ACHN (cell line): ENCODE measurements at places on chromosomes 7 and 10.

DNA sequence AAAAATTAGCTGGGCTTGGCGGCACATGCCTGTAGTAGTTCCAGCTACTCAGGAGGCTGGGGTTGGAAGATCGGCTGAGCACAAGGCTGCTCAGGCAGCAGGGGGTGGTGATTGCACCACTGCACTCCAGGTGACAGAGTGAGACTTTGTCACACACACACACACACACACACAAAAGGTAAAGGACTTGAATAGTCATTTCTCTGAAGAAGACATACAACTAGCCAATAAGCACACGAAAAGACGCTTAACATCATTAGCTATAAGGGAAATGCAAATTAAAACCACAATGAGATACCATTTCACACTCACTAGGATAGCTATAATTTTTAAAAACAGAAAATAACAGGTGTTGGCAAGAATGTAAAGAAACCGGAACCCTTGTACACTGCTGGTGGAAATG lies 48.6 kb downstream of the HIP1 start:
- no peak for DNase-seq

DNA sequence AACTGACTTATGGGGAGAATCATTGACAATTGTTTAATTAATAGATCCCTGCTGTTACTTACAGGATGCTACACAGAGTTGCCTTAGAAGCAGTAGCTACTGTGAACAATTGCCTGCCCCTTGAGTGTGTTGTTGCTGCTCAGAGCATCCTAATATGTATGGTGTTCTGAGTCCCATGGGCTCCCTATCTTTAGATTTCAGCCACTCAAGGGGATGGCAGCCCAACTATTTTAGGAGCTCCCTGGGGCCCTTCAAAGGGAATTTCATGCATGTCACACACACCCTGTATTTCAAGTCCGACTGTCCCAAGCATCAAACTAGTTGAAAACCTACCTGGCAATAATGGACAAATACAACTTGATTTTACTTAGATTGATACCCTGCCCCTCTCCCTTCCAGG lies 111.2 kb downstream of the NOC3L start:
- DNase-seq = no peak

- no peak for DNase-seq
These were observed 23.4 kb downstream of the SMURF1 start for GRCh38 chr7:99120501-99120900.

- DNase-seq = no peak
These were observed 26.4 kb upstream of the HSPA12A start for GRCh38 chr10:116768786-116769185.

GRCh38 chr7:66537380-66537779 lies 91.3 kb upstream of the KCTD7 start:
- DNase-seq = no peak

- no peak for DNase-seq
These were observed 688 bp upstream of the ABCB4 start for GRCh38 chr7:87476179-87476557.

DNA sequence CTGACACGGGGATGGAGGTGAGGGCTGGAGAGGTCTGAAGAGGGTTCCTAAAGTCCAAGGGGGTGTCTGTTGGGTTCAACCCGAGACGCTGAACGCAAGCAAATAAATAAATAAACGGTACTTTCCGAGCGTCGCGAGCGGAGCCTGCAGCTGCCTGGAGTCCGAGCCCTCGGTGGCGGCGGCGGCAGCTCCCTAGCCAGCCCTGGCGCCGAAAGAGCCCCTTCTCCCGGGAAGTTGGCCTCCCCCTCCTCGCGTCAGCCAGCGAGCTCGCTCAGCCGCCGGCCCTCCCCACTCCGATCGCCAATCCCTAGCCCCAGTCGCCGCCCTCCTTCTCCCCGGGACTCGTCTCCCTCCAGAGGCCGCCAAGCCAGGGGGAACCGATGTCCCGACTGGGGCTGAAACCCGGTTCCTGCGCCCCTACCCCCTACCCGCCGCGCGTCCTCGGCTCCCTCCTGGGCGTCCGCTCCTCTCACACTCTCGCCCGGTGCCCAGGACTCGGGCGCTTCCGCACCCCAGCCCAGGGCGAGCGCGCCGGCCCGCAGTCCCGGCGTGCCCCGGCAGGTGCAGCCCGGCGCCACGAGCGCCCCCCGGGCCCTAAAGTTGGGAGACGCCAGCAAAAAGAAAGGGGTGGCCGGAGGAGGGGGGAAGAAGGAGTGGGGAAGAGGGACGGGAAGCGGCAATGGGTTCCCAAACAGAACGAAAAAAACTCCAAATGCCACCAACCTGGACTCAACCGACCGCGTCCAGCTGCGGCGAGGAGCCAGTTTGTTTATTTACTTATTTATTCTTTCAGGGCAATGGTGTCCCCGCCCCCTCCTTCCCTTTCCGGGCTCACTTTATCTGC lies at the start of gene GFRA1:
GFRA1 (minus strand) TSS at position 767 of the 844 bp plus-strand sequence. CDS start 1,177 bp downstream, outside the sequence.
- DNase-seq = peak; percentile 54

DNA sequence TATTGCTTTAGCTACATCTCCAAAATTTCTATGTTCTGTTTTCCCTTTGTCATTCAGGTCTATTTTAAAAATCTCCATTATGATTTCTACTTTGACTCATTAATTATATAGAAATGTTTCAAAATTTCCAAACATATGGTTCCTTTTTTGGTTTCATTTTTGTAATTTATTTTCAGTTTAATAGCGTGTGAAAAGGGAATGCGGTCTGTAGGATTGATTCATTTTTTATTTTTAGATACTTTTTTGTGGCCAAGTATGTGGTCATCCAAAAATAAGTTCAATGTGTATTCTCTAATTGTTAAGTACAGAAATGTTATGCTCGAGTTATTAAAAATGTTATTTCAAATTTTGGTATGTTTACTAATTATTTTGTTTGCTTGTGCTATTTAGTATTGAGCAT lies 72.5 kb upstream of the ANKRD1 start:
- DNase-seq = no peak

DNA sequence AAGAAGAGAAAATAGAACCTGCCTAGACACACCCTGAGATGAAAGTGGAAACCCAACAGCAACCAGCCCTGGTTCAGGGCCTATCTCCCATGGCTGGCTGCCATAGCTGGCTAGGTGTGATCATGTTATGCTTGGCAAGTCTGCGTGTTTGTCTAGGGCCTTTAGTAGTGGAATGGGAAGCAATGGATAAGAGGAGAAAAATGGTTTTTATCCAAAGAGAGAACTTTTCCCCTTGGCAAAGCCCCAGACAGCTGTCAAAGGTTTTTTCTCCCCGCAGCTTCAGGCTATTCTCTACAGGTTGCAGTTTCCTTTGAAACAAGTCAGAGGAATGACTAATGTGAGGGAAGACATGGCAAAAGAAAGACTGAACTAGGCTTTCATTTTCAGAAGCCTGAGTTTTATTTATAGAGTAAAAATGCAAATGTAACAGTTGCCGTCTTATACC lies 161.5 kb downstream of the SEMA3D start:
- DNase-seq = no peak
